ENCODE measurements at places on chromosomes 12 and 14.

DNA sequence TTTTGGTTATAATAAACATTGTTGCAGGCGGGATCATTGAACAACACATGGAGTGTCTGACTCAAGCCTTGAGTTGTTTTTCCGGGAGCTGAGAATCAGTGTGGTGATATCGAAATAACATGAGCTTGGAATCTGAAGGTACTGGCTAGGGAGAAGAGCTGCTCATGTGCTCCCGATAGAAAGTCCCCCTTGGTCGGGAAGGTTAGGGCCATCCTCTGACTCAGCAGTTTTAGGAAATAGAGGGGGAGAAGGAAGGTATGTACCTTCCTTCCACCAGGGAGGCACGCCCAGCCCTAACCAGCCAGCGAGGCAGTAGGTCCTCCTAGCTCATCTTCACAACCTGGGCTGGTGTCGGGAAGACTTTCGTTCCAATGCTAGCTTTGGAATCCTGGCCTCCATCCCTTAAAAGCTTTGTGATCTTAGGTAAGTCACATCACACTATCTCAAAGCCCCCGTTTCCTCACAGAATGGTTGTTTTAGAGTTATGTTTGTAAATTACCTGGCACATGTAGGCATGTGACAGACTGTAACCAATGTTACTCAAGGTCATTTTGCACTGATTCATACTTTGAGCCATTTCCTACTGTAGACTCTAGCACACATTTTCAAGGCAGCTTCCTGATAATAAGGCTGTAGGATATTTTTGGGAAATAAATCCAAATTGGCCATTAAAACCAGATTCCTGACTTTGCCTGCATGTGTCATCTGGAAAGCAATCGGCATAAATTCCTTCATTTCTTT lies 1.9 kb upstream of the RAB35 start:
- no peak for DNase-seq

- DNase-seq, result no peak
These were observed 8.5 kb upstream of the SOCS2 start for GRCh38 chr12:93563807-93564538.

GRCh38 chr12:42590330-42590934 lies 886 bp upstream of the PRICKLE1 start:
- no peak for DNase-seq

GRCh38 chr12:47269916-47270315 lies 190.2 kb upstream of the AMIGO2 start:
- DNase-seq, result no peak

DNA sequence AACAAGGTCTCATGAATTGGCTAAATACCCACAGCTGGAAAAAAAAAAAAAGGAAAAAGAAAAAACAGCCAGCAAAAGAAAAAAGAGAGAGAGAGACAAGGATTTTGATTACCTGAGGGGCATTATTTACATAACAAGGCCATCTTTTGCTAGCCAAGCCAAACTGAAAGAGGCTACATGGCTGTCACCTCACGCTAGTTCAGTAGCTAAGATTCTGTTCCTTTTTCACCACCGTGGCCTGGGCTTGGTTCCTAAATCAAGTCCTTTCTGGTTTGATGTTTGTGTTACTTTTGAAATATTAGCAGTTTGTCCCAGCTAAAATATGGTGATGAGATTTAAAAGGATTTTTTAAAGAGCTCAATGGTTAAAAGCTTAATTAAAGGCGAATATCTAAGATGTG lies 2.0 kb upstream of the SDS start:
- no peak for DNase-seq

DNA sequence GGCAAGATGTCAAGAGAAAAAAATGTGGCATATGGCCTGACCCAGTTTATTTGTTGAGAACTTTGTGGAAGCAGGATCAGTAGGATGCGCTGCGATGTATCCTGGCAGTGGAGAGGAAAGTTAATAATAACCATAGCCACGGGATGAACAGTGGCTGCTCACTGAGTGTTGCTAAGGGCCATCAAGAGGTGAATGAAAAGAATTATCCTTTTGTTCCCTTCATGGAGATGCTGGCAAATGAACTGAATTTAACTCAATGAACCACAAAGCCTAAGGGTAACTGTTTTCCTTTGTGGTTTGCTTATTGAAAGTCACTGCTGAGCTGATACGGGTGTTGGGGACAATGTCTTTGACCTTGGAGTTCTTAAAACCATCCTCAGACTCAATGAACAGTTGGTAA lies 476.5 kb downstream of the APAF1 start:
- DNase-seq, result no peak

GRCh38 chr12:89230376-89231315 lies 121.7 kb downstream of the DUSP6 start:
- DNase-seq, result no peak

Measured in smooth muscle cell of the brain vasculature (primary cell).